ENCODE measurements at places on chromosomes 1 and 21.

DNA sequence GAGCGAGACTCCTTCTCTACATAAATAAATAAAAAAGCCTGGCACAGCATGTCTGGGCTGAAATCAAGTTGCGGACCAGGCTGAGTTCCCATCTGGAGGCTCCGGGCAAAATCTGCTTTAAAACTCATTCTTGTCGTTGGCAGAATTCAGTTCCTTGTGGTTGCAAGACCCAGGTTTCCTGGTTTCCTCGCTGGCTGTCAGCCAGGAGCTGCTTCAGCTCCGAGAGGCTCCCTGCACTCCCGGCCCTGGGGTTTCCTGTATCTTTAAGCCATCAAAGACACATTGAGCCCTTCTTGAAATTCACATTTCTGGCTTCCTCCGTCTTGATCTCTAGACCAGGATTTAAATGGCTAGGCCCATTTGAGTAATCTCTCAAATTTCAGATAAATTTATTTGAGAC lies 20.6 kb upstream of the SCCPDH start:
- DNase-seq, result no peak

DNA sequence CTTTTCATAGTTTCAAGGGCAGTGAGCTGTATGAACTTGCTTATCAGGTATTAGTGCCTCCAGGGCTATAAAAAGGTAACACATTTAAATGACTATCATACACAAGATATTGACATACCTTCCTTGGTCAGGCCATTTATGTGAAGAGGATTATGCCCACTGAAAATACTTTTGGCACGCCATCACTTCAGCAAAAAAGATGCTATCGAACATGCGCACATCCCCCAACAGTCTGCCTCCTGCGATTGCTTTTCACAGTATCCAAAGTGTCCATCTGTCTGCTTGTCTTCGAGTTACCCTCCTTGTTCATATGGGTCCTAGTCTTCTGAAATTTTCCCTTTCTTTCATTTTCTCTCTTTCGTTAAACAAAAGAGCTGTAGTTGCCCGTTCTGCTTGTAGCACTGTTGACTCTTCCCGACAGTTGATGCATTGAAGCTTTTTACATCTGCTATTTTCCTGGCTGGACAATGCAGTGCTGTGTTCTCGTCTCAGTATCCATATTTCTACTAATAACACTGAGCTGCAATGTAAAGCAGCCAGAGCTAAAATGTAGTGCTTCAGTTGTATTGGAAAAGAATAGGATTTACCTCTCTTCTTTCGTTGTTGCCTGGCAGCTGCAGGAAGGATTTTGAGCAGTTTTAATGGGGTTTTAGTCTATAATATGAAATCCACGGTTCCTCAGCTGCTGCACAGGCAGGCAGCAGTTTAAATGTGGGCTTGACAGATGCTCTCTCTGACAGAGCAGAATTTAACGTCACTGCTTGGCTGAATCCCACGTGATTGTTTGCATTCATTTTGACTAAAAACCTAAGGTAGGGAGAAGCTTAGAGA lies at the start of gene B3GALT2:
Gene B3GALT2, minus strand, starts transcription at position 713 of the 831 bp plus-strand sequence. CDS start 5,051 bp downstream, outside the sequence.
- no peak for DNase-seq

DNA sequence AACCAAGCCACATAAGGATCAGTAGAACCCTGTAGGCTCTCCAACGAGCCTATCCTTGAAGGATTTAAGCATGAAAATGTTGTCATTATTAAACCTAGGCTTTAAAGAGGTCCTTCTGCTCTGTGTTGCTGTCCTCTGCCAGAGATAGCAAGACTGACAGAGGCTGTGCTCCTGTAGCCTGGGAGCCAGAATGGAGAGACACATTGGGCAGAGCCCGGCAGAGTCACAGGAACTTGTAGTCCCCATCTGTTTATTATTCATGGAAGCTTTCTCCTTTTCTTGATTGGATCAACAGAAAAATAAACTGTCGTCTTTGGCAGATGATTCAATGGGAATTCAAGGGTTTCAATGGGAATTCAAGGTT lies 19.2 kb upstream of the SLAMF1 start:
- DNase-seq, result no peak

- no peak for DNase-seq
These were observed 27.9 kb downstream of the C1orf115 start for GRCh38 chr1:220717800-220718640.
